ENCODE measurements at places on chromosomes 1 and 21.

- peak; percentile 29 for DNase-seq
Measured at GRCh38 chr1:22930240-22930912, 42.3 kb downstream of the LACTBL1 start.

DNA sequence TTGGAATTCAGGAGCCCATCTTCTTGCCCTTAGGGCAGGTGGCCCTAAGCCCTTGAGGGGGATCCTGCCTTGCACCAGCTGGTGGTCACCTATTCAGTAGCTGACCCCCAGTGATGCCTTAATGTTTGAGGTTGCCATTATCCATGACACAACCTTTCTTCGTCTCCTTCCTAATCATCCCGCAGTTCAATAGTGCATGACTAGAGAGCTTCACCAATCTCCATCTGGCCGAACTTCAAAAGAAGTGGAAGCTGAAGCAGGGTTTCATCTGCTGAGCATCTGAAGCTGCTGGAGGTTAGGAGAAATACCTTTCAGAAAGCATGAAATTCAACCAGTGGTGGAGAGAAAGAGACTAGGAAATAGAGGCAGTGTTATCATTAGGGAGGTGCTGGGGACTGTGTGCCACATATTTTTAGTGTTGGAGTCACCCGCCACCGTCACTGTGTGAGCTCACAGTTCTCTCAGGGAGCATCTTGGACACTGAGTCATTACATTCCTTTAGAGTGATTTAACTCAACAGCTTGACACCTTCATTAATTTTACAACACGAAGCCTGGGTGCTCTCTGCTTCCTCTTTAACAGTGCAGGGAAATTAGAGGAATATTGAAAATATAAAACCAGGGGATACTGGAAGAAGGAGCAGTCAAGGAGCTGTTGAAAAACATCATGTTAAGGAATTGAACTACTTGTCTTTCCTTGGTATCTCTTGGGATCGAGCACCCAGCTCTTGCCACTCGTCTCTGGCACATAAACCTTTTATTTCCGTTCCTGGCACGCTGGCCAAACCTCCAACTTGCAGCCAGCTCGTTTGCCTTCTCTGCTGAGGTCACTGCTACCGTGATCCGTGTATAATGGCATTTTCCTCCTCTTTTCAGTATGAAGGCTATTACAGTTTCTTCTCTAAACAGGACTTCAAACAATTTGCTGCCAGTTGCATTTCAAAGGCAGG is 53.6 kb downstream of the PEX14 start:
- no peak for DNase-seq

DNA sequence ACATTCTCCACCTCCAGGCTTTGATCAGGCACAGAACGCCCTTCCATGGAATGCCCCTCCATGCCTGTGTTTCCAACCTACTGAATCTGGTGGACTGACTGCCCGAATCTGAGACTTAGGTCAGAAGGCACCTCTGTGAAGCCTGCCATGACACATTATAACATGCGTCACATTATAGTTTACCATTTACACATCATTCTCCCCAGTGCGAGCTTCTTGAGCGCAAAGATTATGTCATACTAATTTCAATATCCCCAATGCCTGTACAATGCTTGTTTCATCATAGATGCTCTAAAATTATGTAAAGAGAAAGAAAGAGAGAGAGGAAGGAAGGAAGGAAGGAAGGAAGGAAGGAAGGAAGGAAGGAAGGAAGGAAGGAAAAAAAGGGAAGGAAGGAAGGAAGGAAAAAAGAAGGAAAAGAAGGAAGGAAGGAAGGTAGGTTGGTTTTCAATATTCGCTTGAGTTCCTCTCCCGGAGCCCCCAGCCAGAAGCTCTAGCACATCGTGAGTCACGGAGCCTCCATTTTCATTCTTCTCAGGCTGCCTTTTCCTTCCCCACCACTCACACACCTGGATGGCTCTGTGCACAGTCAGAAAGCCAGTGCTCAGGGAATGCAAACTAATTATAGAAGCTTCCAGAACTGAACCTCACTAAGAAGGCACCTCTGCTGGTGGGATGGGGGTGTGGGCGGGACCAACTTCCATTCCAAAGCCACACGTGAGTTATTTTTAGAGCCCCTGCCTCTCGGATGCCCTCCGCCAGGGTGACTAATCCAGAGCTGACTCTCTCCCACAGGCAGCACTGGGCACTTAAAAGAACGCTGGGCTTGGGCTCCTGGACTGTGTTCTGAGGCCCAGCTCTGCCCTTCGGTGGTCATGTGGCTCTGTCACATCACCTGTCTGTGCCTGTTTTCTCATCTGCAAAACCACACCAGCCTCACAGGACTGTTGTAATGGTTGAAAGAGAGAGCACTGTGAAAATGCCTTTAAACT is 27.4 kb downstream of the LAMB3 start:
- DNase-seq = no peak

- no peak for DNase-seq
Measured at GRCh38 chr1:119007339-119007669, 19.2 kb upstream of the TBX15 start.

- peak; percentile 16 for DNase-seq
Measured at GRCh38 chr1:203480525-203481084, 5.0 kb downstream of the PRELP start.

- no peak for DNase-seq
Measured at GRCh38 chr1:109762821-109763645, 690 bp downstream of the EPS8L3 start.

DNA sequence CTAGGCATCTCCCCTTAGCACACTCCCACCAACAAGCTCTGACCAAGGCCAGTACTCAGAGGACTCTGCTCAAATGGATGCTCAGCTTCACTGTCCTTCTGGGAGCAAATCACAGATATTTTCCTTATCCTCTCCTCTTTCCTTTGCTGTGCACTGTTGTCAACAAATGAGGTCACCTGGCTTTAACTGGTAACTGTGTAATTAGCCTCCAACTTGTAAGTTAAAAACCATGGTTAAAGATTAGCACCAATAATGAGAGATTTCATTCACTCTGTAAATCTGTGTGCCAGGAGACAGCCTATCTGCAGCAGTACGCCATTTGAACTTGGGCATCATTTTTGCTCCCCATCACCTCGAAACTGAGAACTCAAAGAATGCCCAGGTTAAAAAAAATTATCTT is 149.5 kb downstream of the GABPA start:
- DNase-seq = no peak

DNA sequence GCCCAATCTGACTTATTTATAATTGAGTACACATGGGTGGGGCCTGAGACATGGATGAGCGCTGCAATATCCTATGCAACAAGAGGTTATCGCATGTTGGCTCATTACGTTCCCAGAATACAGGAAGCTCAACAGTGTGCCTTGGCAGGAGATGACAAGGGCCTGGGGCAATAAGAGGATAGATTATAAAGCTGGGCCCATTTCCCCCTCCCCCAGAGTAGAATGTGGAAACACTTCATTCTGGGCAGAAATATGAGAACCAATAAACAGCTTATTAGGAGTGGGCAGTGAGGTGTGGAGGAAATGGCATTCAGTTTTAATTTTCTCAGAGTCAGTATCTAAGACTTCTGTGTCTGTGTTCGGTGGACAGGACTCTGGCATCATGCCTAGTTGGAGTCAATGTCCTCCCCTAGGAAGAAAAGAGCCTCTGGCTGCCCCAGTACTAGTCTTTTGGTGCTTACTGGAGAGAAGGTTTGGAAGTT is 92.8 kb downstream of the PIK3R3 start:
- DNase-seq = no peak

GRCh38 chr1:116997636-116998035 is 3.9 kb upstream of the CD101 start:
- DNase-seq = no peak

DNA sequence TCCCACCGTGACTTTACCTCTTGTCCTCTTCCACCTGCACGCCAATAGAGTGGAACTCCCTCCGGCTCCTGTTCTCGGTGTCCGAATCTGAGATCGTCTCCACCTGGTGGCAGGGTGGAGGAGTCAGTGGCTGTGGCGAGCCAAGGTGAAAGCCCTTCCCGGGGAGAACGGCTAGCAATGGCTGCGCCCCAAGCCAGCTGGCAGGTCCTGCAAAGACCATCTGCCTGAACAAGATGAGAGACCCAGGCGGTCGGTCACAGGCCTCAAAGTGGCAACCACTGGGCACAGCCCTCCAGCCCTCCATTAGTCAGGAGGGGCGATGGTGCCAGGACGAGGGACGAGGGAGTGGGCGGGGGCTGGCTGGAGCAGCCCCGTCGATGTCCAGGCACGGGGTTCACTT is 25.4 kb upstream of the SMIM12 start:
- no peak for DNase-seq

GRCh38 chr1:185804206-185804605 is 70.0 kb downstream of the HMCN1 start:
- no peak for DNase-seq

- DNase-seq = no peak
Measured at GRCh38 chr1:182823220-182823619, 15.9 kb upstream of the DHX9 start.

DNA sequence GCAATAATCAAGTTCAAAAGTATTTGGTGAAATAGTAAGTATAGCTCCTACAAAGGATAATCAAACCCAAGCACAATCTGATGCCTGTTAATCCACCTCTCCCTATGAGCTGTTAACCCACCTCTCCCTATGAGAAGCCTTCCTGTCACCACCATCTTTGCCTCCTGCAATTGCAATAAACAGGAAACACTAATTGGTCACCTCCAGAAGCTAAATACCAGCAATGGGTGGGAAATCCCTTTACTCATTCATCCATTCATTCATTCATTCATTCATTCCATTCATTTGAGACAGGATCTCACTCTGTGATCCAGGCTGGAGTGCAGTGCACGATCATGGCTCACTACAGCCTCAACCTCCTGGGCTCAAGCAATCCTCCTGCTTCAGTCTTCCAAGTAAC is 132.8 kb downstream of the RERE start:
- no peak for DNase-seq

GRCh38 chr21:39097981-39098380 is 85.3 kb downstream of the PSMG1 start:
- DNase-seq = no peak

- DNase-seq = no peak
Measured at GRCh38 chr21:15029077-15029476, 35.7 kb downstream of the NRIP1 start.

DNA sequence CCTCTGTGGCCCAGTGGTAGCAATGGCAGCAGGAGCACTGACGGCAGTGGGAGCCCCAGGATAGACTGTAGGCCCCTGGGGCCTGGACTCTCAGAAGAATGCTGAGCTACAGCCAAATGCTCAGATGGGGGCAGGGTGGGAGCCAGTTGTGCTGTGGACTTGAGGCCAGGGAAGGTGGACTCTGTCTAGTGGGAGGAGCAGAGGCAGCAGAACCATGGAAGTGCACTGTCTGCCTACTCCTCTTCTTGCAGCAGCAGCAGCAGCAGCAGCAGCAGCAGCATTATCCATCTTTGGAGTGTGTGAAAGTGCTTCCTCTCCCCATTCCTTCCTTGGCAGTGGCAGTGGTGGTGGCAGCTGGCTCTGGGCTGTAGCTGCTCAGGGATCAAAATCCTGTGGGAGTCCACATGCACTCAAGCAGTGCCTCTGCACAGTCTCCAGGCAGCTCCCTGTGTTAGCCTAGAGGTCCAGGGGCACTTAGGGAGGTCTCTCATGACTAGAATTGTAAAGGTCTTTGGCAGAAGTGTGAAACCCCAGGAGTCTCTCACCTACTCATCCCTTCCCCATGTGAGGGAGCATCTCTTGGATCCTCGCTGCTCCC is 917.9 kb upstream of the B3GALT2 start:
- no peak for DNase-seq

GRCh38 chr1:227449051-227449450 is 114.3 kb upstream of the ZNF678 start:
- DNase-seq = peak; percentile 38

- peak; percentile 6 for DNase-seq
Measured at GRCh38 chr1:70966018-70966638, 81.5 kb downstream of the PTGER3 start.

DNA sequence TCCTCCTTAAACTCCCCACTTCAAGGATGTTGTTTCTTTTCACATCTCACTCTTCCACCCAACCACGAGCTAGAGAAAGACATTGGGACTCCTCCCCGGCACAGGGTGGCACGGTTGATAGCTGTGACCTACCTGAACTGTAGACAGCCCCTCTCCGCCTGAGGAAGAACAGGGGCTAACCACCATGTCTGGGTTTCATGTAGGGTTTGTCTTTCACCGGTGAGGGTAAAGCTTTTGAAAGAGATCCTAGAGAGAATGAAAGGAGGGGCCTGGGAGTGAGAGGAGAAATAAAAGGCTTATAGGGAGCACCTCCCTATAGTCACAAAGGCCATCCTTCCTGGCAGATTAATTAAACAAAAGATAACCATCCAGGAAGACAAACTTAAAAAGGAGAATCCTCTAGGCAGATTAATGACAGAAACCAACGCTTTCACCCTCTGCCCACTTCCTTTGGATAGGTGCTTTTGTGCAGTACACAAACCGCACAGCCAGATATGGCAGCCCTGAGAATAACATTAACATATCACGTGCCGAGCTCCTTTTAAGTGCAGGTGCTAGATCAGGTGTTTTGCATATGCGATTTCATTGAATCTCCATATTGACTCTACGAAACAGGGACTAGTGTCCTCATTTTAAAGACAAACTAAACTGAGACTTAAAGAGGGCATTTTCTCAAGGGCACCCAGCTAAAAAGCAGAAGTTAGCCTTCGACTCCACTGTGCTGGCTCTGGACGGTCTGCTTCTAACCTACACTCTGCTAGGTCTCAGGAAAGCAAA is 178.1 kb upstream of the RUNX1 start:
- peak; percentile 62 for DNase-seq

- no peak for DNase-seq
Measured at GRCh38 chr1:12738934-12739333, 7.1 kb upstream of the CFAP107 start.

DNA sequence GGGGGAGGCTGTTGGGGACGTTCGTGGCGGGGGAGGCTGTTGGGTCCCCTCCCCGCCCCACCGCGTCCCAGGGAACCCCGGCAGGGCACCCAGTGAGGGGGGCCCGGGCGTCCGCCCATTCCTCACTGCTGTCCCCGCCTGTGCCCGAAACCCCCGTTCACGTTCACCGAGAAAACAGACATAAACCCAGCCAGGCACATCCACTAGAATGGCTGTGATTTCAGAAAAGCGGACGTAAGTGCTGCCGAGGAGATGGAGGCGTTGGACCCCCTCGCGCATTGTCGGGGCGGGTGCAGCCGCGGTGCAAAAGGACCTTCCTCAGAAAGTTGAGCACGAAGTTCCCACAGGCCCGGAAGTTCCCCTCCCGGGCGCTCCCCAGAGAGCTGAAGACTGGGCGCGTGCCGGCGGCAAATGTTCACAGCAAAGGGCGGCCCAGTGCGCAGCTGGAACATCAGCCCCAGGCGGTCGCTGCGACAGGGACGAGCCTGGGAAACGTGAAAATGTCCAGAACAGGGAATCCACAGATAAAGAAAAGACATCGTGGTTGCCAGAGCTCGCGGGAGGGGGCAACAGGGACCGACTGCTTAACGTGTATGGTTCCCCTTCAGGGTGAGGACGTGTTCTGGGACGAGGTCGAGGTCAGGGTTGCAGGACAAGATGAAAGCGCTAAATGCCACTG is 18.5 kb upstream of the SAMD11 start:
- DNase-seq = no peak
